Fibroblast of skin of left quadriceps (primary cell): ENCODE measurements at places on chromosomes 11 and 22.

DNA sequence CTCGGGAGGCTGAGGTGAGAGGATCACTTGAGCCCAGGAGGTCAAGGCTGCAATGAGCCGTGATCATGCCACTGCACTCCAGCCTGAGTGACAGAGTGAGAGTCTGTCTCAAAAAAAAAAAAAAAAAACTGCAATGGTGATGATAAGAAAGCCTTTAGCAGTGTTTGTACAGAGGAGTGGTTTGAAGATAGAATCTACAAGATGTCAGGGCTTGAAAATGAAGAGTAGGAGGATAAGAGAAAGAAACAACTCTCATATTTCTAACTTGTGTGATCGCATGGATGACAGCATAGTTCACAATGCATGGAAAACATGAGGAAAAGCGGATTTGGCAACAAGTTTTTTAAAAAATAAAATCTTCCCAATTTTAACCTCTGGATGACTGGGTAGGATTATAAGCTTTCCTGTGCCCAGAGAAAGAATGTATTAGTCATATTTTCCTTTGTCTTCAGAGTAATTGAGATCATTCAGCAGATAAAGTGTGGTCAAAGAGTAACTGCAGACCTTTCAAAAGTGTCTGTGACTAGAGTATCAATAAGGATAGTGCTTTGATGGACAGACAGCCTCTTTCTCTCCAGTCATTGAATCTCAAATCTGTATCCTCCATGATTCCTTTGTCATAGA lies 328.1 kb downstream of the CASP12 start:
- DNase-seq, result no peak

DNA sequence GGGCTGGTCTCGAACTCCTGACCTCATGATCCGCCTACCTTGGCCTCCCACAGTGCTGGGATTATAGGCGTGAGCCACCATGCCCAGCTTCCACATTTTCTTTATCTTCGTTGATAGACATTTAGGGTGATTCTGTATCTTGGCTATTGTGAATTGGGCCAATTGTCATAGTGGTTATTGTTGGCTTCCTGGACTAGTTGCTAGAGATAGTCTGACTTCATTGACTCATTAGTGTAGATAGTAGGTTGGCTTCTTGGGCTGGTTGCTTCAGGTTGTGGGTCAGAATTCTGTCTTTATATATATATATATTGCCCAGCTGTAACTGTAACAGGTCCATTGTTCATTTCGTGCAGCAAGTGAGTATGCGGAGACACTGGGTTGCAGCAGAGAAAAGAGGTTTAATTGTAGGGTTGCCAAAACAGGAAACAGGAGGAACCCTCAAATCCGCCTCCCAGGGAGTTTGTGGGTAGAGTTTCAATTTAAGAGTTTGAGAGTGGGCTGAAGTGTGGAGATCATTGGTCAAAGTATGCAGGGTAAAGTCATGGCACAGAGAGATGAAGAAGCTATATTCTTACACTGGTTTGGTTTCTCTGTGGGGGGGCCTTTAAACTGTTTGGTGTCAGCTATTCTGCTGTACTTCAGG lies 22.0 kb downstream of the ATG13 start:
- no peak for DNase-seq

GRCh38 chr11:1805525-1805924 lies 29.3 kb upstream of the SYT8 start:
- no peak for DNase-seq

GRCh38 chr11:19849107-19849789 lies 136.6 kb downstream of the NAV2 start:
- DNase-seq, result no peak

DNA sequence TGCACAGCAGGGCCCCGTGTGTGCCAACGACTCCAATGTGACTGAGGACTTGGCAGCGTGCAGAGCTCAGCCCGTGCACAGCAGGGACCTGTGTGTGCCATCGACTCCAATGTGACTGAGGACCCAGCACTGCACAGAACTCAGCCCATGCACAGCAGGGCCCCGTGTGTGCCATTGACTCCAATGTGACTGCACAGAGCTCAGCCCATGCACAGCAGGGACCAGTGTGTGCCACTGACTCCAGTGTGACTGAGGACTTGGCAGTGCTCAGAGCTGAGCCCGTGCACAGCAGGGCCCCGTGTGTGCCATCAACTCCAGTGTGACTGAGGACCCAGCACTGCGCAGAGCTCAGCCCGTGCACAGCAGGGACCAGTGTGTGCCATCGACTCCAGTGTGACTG lies 347.8 kb upstream of the B3GAT1 start:
- no peak for DNase-seq

DNA sequence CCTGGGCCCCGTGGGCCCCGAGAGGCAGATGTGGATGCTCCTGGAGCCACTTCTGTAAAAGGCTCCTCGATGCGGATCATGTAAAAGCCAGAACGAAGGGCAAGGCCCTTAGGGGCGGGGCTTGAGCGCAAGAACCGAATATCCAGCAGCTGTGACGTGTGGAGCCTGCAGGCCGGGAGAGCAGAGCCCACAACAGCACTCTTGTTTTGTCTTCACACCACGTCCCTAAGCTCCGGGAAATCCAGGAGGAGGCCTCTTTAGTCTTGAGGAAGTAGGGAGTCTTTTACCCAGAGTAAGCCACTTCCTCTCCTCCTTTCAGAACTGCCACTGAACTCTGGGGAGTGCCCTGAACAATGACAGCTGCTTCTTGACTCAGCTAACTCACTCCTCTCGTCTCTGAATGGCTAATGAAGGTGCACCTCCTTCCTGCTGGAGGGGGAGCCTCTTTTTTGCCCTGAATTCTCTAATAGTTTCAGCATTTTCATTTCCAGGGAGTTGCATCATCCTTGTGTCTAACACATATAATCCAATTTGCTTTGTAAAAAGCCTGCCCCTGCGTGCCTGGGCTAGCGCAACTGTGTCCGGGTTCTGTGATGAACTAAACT lies 12.5 kb downstream of the L3MBTL2 start:
- peak; percentile 59 for DNase-seq
